HS-27A (cell line): ENCODE measurements at places on chromosomes 4 and X.

DNA sequence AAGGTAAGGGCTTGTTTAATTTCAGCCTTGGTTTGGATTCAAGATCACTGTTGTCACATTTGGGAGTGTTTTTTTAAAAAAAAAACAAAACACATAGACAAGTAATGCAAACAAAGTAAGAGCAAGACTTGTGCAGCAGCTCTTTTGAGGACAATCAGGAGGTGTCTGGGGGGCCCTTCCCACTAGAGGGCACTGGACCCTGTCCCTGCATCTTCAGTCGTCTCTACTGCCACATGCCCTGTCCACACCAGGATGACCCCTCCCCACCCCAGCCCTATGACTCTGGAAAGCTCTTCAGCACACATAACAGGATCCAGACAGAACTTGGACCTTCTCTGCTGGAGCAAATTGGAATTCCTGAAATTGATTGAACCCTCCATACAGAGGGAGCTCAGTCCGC, 71.0 kb downstream of the USP46 start:
- DNase-seq = no peak

- no peak for DNase-seq
Observed at GRCh38 chrX:42090395-42090794, 167.0 kb upstream of the CASK start.

DNA sequence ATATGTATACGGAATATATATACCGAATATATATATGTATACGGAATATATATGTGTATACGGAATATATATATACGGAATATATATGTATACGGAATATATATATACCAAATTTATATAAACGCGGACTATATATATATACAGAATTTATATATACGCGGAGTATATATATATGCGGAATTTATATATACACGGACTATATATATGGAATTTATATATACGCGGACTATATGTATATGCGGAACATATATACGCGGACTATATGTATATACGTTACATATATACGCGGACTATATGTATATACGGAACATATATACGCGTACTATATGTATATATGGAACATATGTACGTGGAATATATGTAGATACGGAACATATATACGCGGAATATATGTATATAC, 78.6 kb downstream of the ARHGAP36 start:
- no peak for DNase-seq

DNA sequence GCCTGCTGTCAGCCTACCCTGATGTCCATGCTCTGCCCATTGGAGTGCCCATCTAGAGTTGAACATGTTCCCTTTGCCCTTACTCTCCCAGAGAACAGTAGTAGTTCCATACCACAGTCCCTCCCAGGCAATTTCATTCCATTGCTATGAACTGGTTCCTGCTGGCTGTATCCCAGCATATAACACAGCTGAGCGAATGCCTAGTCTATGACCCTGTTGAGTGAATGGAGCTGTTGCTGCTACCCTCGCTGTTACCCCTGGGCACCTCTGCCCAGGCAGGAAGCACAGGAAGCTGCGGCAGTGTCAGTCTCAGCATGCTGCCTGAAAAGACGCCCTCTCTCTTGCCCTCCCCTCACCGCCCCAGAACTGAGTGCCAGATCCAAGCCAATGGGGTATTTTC, 73.3 kb downstream of the SOX3 start:
- no peak for DNase-seq

DNA sequence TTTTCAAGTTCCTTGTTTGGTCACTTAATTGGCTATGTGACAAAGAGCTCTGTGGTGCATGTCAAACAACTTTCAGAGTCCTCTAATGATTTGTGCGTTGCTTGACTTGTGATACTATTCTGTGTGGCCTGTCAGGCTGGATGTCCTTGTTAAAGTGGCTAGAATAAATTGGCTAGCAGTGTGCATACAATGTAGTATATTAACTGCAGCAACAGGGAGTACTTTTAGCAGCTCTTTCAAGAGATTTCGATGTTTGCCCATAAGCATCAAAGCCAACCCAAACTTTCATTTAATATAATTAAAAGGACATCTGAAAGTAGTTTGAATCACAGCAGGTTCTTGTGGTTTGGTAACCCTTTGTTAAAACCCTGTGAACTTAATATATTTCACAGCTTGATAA, 718.9 kb downstream of the ADGRL3 start:
- DNase-seq = no peak

DNA sequence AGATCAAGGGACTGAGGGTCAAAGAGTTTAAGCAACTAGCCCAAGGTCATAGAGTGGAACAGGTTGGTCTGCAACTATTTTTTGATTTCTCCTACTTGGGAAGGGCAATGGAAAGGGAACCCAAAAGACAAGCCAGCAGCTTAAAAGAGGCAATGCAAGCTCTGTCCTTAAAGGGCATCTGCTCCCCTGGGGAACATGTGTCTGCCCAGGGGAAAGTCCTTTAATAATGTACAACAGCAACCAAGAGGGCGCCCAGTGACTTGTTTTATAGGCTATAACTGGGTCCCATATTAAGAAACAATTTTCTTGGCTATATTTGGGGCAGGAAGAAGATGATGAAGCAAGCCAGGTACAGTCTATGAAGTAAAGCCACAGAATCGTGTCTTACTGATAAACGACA, 54.7 kb upstream of the RBM47 start:
- DNase-seq = no peak

GRCh38 chr4:116469582-116469981, 615.8 kb downstream of the TRAM1L1 start:
- no peak for DNase-seq
